Osteocyte (in vitro differentiated cells): ENCODE measurements at places on chromosomes 2 and 18. TPM values are rescaled to one million over a fixed set of nuclear protein-coding genes. Genes with fewer than 3 reads are reported as not detected.

DNA sequence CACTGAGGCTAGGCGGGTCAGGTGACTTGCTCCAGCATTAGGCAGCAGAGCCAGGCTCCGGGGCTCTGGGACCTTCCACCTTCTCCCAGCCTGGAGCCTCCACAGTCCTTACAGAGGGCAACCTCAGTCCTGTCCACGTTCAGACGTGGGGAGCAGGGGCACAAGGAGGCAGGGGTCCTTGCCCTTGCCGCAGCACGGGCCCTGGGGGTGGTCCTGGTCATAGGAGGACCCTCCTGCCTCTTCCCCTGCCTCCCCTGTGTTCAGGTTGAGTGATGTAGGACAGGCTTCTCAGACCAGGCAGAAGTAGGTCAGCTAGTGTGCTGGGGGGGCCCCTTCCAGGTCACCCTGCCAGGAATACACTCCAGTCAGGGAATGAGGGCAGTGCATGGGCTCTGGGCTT lies 5.4 kb upstream of the ARHGEF4 start:
- no peak for DNase-seq
- no peak overlapping the region for H3K27ac ChIP-seq
- no peaks in the 10 kb centered on the region for H3K36me3 ChIP-seq

- H3K27me3 ChIP-seq: peaks cover 78% of the 10 kb centered on the region
- H3K4me1 ChIP-seq: peaks cover 18% of the 10 kb centered on the region
- DNase-seq: no peak
- no peak overlapping the region for H3K4me3 ChIP-seq
These were observed 3.7 kb upstream of the EMX1 start for GRCh38 chr2:72913486-72914205.

- H3K27ac ChIP-seq: no peak overlapping the region
- no peak overlapping the region for H3K4me3 ChIP-seq
- no peaks in the 10 kb centered on the region for H3K4me1 ChIP-seq
- H3K27me3 ChIP-seq: peaks cover under 1% of the 10 kb centered on the region
These were observed 14.2 kb downstream of the GALNT5 start for GRCh38 chr2:157271590-157272203.

- H3K27ac ChIP-seq: no peak overlapping the region
- H3K4me1 ChIP-seq: peaks cover 1% of the 10 kb centered on the region
- H3K4me3 ChIP-seq: no peak overlapping the region
- no peak for DNase-seq
- no peaks in the 10 kb centered on the region for H3K27me3 ChIP-seq
- peaks cover 32% of the 10 kb centered on the region for H3K36me3 ChIP-seq
These were observed 52.6 kb downstream of the AGPS start for GRCh38 chr2:177445200-177445599.

DNA sequence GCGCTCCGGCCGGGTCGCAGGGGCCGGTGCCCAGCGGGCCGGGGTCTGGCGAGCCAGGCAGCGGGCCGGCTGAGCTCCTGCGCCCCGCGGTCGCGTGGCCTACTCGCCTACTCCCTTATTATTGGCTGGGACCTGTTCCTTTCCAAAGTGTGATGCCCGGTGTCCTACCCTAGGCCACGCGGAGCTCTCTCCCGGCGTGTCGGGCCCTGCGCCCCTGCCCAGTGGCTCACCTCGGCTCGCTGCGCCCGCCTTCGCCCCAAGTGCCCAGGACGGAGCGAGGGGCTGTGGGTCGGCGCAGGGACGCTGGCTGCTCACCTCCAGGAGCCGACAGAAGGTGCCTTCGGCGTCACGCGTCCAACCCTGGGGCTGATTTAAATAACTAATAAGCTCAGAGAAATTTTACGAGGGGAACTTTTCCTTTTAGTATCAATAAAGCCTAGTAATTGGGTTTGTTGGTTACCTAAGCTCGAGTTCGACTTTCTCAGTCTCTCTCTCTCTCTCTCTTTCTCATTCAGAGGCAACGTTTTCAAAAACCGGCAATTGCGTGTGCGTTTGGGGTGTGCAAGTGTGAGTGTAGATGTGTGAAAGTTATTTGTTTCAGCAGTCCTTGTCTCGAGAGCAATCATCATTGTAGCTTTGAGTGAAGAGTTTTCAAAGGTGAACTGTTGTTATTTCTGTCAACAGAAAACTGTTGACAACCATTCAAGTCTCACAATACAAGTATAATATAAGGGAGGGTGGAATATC lies 7.0 kb upstream of the SATB2 start:
- H3K4me3 ChIP-seq: peak overlapping the region; percentile 54
- H3K4me1 ChIP-seq: peaks cover 35% of the 10 kb centered on the region
- no peak for DNase-seq
- H3K36me3 ChIP-seq: peaks cover 2% of the 10 kb centered on the region

DNA sequence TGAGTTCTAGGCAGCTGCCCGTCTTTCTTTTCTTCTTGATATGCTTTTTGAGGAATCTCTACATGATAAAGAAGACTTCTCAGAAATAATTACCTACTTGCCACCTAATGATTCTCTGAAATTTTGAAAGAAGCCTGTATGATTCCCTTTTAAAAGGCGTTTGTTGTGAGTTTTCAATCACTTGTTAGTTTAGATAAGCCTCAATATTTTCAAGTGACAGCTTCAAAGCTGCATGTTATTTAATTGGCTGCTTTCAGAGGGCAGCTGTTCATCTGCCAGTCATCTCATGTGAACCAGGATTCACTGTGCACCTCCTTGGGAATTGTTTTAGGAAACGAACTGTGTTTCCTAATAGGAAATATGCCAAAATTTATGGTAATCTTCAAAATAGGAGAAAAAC lies 938.1 kb downstream of the CPS1 start:
- DNase-seq: no peak
- H3K27me3 ChIP-seq: peaks cover 5% of the 10 kb centered on the region
- H3K4me1 ChIP-seq: no peaks in the 10 kb centered on the region
- no peaks in the 10 kb centered on the region for H3K36me3 ChIP-seq

The IL1RN gene
- total RNA-seq: not detected in 2 replicates

DNA sequence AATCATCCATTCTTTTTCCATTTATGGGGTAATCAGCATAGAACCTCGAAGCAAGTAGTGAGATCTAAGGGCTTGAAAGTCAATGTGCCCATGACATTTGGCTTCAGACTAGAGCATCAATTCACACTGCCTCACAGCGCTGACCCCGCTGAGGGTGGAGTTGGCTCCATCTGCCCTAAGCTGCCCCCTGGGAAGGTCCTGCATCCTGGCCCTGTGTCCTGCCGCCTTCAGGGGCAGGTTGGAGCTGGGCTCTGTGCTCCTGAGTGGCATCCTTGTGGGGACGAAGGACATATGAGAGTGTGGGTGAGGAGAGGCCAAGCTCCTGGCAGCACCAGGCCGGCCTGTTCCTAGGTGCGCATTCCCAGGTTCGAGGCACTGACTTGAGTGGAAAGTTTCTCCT lies 249.4 kb downstream of the FHOD3 start:
- H3K27me3 ChIP-seq: peaks cover 3% of the 10 kb centered on the region
- no peak overlapping the region for H3K4me3 ChIP-seq
- no peak overlapping the region for H3K27ac ChIP-seq
- H3K36me3 ChIP-seq: no peaks in the 10 kb centered on the region

GRCh38 chr18:12405066-12405465 lies 2.7 kb upstream of the PRELID3A start:
- no peak overlapping the region for H3K27ac ChIP-seq
- DNase-seq: no peak
- H3K36me3 ChIP-seq: no peaks in the 10 kb centered on the region
- peaks cover 51% of the 10 kb centered on the region for H3K4me1 ChIP-seq

DNA sequence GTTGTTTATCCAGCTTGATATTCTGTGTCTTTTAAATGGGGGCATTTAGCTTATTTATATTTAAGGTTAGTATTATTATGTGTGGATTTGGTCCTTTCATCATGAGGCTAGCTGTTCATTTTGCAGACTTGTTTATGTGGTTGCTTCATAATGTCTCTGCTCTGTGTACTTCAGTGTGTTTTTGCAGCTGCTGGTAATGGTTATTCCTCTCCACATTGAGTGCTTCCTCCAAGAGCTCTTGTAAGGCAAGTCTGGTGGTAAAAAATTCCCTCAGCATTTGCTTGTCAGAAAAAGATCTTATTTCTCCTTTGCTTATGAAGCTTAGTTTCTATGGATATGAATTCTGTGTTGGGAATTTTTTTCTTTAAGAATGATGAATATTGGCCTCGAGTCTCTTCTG lies 47.8 kb upstream of the NT5C1B start:
- DNase-seq: no peak
- no peak overlapping the region for H3K27ac ChIP-seq
- peaks cover 4% of the 10 kb centered on the region for H3K36me3 ChIP-seq
- no peaks in the 10 kb centered on the region for H3K4me1 ChIP-seq
- H3K4me3 ChIP-seq: no peak overlapping the region

The GKN1 gene
- not detected in 2 replicates for total RNA-seq

DNA sequence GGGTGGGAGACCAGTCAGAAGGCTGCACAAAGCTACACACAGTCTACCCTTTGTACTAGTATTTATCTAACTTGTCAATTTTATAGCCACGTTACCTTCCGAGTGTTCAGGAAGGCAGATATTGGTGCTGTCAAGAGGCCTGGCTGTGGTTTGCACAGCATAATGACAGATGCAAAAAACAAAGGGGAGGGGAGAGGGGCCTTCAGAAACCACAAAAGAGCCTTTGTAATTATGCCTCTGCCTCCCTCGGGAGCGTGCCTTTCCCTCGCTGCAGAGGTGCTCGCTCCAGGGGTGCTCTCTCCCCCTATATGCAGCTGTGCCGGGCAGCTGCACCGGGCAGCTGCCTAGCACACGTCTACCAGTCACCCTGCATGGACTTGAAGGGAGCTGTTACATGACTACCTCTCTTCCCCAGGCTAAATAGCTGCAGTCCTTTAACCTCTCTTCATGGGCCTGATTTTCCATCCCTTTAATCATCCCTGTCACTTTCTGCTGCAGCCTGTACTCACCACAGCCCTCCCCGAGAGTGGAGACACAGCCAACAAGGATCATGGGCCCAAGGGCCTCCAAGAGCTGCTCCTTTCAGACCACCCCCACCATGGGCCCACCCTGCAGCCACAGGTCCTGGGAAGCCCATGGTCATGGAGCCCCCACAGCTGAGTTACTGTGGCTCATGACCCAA lies 168.4 kb upstream of the PKDCC start:
- peaks cover 4% of the 10 kb centered on the region for H3K4me1 ChIP-seq
- H3K4me3 ChIP-seq: no peak overlapping the region
- no peaks in the 10 kb centered on the region for H3K27me3 ChIP-seq
- no peaks in the 10 kb centered on the region for H3K36me3 ChIP-seq

GRCh38 chr18:67001052-67001451 lies 397.2 kb upstream of the CDH19 start:
- H3K4me1 ChIP-seq: no peaks in the 10 kb centered on the region
- peaks cover 16% of the 10 kb centered on the region for H3K27me3 ChIP-seq
- no peak overlapping the region for H3K27ac ChIP-seq
- no peak overlapping the region for H3K4me3 ChIP-seq
- DNase-seq: no peak

The ITM2C gene
- total RNA-seq: 503 and 526 TPM in 2 replicates

DNA sequence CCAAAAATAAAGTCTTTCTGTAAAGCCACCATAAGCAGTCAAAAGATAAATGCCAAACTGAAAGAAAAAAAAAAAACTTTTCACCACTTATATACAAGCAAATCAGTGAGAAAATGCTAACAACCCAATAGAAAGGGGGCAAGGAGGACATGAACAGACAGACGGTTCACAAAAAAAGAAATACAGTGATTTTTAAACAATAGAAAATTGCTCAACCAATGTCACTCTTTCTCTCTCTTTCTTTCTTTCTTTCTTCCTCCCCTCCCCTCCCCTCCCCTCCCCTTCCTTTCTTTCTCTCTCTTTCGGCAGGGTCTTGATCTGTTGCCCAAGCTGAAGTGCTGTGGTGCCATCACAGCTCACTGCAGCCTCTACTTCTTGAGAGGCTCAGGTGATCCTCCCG lies 28.8 kb upstream of the SPATA3 start:
- DNase-seq: no peak
- no peaks in the 10 kb centered on the region for H3K36me3 ChIP-seq
- H3K4me1 ChIP-seq: no peaks in the 10 kb centered on the region
- H3K27ac ChIP-seq: no peak overlapping the region
- H3K27me3 ChIP-seq: peaks cover 9% of the 10 kb centered on the region
- H3K4me3 ChIP-seq: no peak overlapping the region

- H3K4me3 ChIP-seq: no peak overlapping the region
- H3K27me3 ChIP-seq: no peaks in the 10 kb centered on the region
- peaks cover 37% of the 10 kb centered on the region for H3K4me1 ChIP-seq
- H3K27ac ChIP-seq: no peak overlapping the region
These were observed 71.3 kb downstream of the PHLPP1 start for GRCh38 chr18:62786689-62787088.

- H3K4me1 ChIP-seq: peaks cover 50% of the 10 kb centered on the region
- H3K36me3 ChIP-seq: no peaks in the 10 kb centered on the region
- no peak overlapping the region for H3K27ac ChIP-seq
- no peak overlapping the region for H3K4me3 ChIP-seq
These were observed 476.4 kb upstream of the CHST9 start for GRCh38 chr18:27661320-27662018.

The RAD51AP2 gene
- total RNA-seq: not detected in 2 replicates

GRCh38 chr2:150572194-150572766 lies 84.8 kb upstream of the RND3 start:
- DNase-seq: no peak
- H3K4me3 ChIP-seq: no peak overlapping the region
- H3K4me1 ChIP-seq: peaks cover 46% of the 10 kb centered on the region
- no peaks in the 10 kb centered on the region for H3K27me3 ChIP-seq
- peak overlapping the region; percentile 5 for H3K27ac ChIP-seq

The CTNNA2 gene
- not detected in 2 replicates for total RNA-seq

- H3K4me3 ChIP-seq: no peak overlapping the region
- no peak overlapping the region for H3K27ac ChIP-seq
- no peaks in the 10 kb centered on the region for H3K4me1 ChIP-seq
- peaks cover 13% of the 10 kb centered on the region for H3K27me3 ChIP-seq
- H3K36me3 ChIP-seq: no peaks in the 10 kb centered on the region
These were observed 99.4 kb upstream of the TEX51 start for GRCh38 chr2:126799301-126799700.

The HNRNPLL gene
- total RNA-seq: 55.6 and 63.0 TPM in 2 replicates

The KYNU gene
- total RNA-seq: 0.21 and 0.24 TPM in 2 replicates
